Stimulated activated CD4-positive, alpha-beta T cell treated with anti-CD3 and anti-CD28 coated beads, TNF-alpha, amount 100 ng/mL, for 1 hour (primary cell): ENCODE measurements at places on chromosomes 3 and 15.

- DNase-seq = no peak
These were observed 93.8 kb upstream of the PDZRN3 start for GRCh38 chr3:73718326-73719110.

DNA sequence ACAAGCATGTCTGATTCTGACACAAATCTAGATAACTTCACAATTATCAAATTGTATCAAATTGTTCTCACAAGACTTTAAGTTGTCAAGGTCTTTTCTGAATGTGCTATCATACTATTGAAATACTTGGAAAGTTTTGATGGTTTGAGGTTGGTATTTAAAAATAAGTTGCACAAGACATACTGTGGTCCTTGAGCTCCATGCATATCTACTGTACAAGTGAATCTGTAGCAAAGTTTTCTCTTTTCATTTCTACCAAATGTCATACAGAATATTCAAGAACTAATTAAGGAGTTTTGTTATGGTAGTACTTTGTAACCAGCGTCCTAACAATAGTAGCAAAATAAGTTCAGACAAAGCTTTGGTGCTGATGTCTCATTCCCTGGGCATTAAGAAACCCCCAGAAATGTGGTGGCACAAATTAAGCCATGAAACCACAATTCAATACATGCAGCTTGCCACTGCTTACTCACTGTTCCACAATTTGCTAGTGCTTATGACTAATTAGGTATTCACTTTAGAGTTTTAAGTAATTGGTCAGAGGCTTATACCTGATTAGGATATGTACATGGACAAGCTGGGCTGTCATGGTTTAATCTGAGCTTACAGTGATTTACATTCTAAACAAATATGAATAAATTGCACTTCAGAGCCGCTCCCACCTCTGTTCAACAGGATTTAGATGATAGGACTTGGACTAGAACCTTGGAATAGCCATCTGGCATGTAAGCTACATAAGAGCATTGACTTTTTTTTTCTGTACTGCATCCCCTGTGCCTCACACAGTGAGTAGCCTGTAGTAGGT is 8.8 kb downstream of the TBC1D23 start:
- DNase-seq = no peak

DNA sequence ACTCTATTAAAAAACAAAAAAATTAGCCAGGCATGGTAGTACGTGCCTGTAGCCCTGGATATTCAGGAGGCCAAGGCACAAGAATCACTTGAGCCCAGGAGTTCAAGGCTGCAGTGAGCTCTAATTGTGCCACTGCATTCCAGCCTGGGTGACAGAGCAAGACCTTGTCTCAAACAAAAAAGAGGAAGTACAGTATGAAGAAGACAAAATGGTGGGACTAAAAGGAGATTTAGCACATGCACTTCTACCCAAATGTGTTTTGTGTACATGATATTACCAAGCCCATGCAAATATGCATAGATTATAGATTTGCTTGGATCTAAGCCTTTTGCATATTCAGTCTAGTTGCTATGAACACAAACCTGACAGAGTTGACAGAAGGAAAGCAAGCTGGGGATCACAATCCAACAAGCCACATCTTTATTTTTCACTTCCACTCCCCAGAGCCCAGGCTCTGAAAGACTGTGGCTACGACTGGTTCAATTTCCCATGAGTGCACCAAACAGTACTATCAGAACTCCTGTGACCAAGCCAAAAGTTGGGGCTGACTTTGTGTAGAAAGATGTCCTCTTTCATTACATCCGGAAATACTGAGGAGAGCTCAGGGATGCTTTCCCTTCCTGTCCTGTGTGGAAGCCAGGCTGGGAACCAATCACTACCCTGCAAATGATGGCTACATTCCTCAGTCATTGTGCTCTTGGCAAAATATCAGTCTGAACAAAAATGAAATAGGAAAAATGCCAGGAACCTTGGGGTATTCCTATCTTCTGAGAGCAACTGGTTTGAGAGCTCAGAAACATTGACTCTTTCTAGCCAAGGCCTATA is 49.4 kb downstream of the TGM4 start:
- no peak for DNase-seq

- DNase-seq = no peak
These were observed 334.1 kb downstream of the FHIT start for GRCh38 chr3:60917141-60917540.

DNA sequence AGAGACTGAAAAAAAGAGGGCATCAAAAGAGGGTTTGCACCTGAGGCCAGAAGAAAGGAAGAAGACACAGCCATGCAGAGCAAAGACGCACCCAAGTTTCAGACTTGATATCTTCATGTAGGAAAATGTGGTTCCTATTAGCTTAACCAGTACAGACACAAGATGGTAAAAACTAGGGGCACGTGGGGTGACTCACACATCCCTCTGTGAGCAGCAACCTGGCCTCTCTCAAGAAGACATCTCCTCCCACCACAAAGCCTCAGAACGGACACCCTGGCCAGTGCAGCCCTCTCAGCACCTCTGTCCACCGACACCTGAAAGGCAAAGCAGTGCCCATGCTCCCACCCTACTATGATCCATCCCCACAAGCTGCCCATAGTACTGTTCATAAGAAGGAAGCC is 33.3 kb downstream of the GLB1 start:
- DNase-seq = no peak

DNA sequence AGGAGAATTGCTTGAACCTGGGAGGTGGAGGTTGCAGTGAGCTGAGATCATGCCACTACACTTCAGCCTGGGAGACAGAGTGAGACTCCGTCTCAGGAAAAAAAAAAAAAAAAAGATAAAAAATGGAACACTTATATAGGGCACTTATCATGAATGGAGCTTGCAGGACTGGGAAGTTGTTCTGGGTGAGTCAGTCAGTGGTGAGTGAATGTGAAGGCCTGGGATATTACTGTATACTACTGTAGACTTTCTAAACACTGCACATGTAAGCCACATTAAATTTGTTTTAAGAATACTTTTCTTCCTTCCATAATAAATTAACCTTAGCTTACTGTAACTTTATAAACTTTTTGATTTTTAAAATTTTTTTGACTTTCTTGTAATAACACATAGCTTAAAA is 59.8 kb downstream of the SFMBT1 start:
- no peak for DNase-seq

DNA sequence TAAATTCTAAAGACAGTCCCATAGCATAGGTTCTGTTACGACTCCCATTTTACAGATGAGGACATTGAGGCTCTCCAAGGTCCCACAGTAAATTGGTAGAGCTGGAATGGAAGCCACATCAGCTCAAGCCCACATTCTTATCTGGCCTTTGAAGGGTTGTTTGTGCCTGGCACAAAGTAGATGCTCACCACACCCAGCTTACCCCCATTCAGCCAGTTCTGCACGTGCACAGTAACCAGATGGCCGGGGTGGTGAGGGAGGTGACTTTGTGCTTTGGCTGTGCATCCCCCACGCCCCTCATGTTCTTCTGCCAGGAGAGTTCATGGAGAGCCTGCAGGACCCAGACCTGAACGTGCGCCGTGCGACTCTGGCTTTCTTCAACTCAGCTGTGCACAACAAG is 16.2 kb downstream of the RPL32 start:
- no peak for DNase-seq

GRCh38 chr15:96182736-96183513 is 147.6 kb upstream of the NR2F2 start:
- no peak for DNase-seq

DNA sequence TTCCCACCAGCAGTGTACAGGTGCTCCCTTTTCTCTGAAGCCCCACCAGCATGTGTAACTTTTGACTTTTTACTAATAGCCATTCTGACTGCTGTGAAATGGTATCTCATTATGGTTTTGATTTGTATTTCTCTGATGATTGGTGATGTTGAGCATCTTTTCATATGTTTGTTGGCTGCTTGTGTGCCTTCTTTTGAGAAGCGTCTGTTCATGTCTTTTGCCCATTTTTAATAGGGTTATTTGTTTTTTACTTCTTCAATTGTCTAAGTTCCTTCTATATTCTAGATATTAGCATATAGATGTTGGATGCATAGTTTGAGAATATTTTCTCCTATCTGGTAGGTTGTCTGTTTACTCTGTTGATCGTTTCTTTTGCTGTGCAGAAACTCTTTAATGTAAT is 14.6 kb downstream of the ACTC1 start:
- DNase-seq = no peak

- DNase-seq = no peak
These were observed 167.7 kb downstream of the GHSR start for GRCh38 chr3:172280406-172281051.

DNA sequence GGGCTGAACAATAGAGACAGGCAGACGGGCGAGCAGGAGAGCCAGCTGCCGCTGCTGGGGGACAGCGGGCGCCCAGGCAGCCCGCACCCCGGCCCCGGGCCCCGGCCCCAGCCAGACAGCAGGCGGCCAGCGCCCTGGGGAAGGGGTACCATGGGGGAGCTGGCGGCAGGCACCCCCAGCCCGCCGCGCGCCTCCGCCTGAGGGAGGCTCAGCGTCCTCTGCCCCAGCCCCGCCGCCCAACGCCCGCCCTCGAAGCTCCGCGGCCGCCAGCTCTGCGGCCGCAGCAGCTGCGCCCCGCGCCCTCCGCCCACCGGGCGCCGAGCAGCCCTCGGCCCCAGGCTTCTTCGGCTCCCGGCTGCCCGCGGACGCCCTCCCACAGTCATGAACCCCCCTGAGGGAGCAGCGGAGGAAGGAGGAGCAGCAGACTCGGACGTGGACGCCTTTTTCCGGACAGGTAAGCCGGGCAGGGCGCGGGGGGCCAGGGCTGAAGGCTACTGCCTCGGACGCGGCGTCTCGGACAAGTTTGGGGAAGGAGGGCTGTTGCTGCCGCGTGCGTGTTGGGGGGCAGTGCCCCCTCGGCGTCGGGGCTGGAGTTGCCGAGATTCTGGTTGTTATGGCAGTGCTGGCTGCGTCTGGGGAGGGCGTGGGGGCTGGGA is 41.6 kb upstream of the ROPN1 start:
- no peak for DNase-seq

DNA sequence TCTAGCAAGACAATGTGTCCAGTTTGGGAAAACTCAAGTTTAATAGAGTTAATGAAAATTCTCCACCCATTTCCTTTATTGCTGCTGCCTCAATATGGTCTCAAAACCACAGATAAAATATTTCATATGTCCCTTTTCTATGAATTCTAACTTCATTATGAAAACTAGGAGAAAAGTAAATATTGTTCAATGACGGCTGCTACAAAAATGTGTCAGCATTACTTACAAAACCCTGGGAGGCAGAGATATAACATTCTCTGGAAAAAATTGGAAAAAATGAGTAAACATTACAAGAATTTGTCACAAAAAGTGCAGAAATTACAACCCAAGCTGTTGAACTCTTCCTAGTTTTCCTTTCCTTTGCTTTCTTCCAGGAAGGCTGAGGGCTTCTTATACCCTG is 22.2 kb upstream of the FBN1 start:
- DNase-seq = no peak

DNA sequence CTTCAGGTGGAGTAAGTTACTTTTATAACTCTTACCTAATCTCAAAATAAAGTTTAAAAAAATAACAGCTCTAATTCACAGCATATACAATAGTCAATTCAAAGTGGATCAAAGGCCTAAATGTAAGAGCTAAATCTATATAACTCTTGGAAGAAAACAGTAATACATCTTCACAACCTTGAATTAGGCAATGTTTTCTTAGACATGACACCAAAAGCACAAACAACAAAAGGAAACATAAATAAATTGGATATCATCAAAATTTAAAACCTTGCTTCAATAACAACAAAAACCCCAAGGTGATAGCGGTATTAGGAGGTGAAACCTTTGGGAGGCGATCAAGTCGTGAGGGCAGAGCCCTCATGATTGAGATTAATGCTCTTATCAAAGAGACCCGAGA is 12.8 kb downstream of the DENND6A start:
- DNase-seq = no peak

DNA sequence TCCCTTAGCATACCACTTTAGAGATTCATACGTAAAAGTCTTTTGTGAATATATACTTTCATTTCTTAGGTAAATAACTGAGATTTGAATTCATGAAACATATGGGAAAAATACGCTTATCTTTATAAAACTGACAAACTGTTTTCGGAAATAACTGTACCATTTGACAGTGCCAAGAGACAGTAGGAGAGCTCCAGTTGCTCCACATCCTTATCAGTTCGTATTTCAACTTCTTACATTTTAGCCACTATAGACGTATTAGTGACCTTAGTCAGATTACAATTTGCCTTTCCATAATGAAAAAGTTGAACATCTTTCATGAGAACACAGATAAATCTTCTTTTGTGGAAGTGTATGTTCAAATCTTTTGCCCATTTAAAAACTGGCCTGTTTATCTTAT is 133.5 kb downstream of the NR2E3 start:
- DNase-seq = no peak

GRCh38 chr15:65942436-65942835 is 73.1 kb downstream of the RAB11A start:
- no peak for DNase-seq

DNA sequence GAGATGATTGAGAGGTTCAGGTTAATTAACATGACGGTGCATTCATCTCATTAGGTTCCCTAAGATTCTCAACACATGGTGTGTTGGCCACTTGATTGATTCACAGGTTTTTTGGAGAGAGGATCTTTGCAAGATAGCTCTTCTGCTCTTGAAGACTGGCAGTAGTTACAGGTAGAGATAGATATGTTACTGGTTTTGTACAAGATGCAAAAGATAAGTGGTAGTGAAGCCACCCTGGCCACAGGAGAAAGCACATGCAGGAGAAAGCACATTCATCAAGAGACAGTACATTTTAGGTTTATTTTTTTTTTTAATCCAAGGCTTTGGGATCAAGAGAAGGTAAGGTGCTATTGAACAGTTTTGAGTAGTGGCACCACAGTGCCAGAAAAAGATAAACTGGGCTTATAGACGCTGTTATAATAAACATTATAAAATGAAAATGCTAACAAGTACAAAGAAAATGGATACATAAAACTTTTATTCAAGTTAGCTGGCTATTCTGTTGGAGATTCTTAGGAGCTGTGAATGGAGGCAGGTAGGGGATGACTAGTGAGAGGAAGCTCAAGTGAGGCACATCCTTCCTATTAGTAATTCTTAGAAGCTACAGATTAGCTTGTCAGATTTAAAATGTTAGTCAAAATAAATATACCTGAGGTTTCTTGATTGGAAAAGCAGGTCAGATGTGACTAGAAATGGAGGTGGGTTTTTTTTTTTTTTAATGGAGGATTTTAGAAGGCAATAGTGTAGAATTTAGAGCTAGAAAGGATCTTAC is 10.8 kb downstream of the SELENOT start:
- no peak for DNase-seq

- DNase-seq = no peak
These were observed 16.5 kb downstream of the CCRL2 start for GRCh38 chr3:46423588-46423987.

DNA sequence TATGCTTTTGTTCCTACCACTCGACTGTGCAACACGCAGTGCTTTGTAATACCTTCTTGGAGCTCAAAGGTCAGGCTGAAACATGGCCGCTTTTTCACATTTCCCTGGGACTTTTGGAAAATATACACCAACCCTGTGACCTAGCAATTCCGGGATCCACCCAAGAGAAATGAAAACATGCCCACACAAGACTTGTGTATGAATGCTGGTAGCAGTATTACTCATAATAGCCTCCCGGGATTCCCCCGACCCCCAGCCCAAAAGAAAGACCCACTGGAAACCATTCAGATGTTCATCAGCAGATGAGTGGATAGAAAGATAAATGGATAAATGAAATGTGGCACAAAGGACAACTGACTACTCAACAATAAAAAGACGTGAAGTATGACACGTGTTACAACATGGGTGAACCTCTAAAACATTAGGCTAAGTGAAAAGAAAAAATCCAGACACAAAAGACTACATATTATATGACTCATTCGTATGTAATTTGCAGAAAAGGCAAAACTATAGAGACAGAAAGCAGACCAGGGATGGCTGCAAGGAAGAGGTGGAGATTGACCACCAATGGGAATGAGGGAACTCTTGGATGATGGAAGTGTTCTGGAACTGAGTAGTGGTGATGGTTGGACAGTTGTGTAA is 104.1 kb downstream of the PGPEP1L start:
- DNase-seq = no peak
